ENCODE measurements at places on chromosomes 6 and 20. TPM values are rescaled to one million over a fixed set of nuclear protein-coding genes. Genes with fewer than 3 reads are reported as not detected.

DNA sequence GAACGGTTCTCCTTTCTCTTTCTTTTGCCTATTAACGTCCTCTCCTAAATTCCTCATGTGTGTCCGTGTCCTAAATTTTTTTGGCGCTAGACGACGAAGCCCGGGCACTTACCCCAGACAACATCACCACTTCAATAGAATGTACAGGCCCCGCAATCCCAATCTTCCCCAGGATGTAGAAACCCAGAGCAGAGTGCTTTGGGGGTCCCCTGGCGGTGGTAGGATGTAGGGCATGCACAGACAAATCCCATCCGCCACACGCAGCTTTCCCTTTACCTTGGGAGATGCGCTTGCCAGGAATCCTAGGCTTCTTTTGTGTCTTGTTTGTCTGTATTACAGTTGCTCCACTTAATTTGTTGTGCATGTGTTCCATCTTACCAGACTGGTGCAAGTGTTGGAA lies 417.3 kb upstream of the ARID1B start:
- DNase-seq = no peak

- no peak for DNase-seq
Observed at GRCh38 chr6:26241033-26241895, 123.7 kb upstream of the BTN3A2 start.

PSORS1C1 gene
- not detected for total RNA-seq

GTF3C6 gene
- 71.3 TPM for total RNA-seq

EMILIN3 gene
- 1.6 TPM for total RNA-seq

REM1 gene
- total RNA-seq = not detected

Data from frontal cortex (tissue), 4 donors.